T-helper 17 cell (primary cell): ENCODE measurements at places on chromosomes 1 and 21. TPM values are rescaled to one million over a fixed set of nuclear protein-coding genes. Genes with fewer than 3 reads are reported as not detected.

DNA sequence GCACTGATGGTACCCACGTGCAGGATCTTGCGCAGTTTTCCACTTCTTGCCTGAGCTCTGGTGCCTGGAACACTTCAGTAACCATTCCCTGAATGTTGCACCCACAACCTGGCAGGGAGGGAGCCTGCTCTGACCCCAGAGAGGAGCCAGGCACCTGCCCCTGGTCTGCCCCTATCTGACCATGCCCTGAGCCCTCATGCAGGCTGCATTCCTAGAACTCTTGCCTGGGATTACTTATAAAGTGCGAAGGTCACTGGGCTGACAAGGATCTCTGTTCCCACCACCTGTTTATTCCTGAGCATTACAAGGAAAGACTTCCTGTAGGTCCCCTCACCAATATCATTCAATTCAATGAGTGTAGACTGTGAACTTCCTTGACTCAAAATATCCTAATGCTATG is 191.9 kb upstream of the FMN2 start:
- DNase-seq = no peak

GRCh38 chr21:14833666-14834351 is 231.0 kb downstream of the NRIP1 start:
- DNase-seq = no peak

Gene OLIG2
- not detected for total RNA-seq

DNA sequence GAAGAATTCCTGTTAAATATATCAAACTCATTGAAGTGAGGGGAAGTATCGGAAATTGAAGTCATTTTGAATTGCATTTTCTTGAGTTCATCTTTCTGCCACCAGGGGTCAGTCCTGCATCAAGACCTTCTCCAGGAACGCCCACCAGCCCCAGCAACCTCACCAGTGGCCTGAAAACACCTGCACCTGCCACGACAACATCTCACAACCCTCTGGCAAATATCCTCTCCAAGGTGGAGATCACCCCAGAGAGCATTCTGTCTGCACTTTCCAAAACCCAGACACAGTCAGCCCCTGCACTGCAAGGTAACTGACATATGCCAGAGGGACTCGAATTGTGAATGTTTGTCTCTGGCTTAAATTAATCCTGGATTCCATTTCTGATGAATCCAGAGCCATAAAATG is 22.8 kb upstream of the TARS2 start:
- DNase-seq = peak; percentile 59

- no peak for DNase-seq
Observed at GRCh38 chr1:222370913-222371675, 176.8 kb downstream of the HHIPL2 start.

- no peak for DNase-seq
Observed at GRCh38 chr1:239826736-239827135, 264.9 kb upstream of the FMN2 start.

GRCh38 chr1:46613661-46614603 is 2.7 kb downstream of the MOB3C start:
- no peak for DNase-seq

DNA sequence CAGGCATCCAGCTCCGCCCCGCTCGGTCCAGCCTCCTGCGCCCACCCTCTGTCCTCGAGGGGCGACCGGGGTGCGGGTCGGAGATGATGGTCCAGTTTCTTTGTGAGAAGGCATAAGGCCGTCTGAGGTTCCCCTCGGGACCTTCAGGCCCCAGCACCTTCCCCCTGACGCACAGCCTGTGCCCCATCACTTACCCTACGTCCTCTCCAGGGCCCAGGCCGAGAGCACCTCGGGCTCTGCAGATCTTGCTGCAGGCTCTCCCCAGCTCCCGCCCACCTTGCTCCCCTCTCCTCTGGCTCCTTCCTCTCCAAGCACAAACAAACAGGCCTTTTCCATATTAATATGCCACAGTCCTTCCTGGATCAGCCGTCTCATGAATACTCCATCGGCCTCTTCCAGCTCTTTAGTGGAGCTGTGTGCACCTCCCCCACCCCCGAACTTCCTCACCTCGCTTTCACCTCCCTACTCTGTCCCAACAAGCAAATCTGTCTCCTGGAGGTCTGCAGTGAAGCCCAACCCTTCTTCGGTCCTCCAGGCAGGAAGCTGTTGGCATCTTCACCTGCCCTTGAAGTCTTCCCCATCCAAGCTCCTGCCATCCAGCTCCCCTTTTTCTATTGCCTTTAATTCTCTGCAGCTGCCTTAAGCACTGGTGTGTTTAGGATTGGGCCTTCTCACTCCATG is 448 bp upstream of the COL9A2 start:
- no peak for DNase-seq

GRCh38 chr1:88474555-88475304 is 209.3 kb upstream of the PKN2 start:
- DNase-seq = no peak

Gene FAM167B
- 0.60 TPM for total RNA-seq

- no peak for DNase-seq
Observed at GRCh38 chr1:115640384-115640783, 1.4 kb upstream of the VANGL1 start.

GRCh38 chr1:6243053-6243834 is 735 bp upstream of the HES3 start:
- DNase-seq = no peak

DNA sequence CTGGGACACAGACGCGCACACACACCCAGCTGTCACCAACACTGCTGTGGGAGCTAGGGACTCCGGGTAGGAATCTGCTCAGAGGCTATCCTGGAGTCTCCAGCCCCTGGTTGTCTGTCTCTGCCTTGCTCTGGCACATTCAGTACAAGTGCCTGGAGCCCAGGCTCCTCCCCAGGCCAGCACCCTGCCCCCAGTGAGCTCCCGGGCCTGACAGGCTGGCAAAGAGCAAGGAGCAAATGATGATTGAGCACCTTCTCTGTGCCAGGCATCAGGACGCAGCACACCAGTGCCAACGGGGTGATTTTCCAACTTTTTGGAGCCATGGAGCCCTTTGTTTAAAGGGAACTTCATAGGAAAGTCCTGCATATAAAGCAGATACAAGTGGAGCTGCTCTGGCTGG is 6.5 kb downstream of the CNTN2 start:
- DNase-seq = no peak

Gene OR2T5
- total RNA-seq = not detected

Gene TLR5
- total RNA-seq = 2.6 TPM

GRCh38 chr1:74674278-74675048 is 871 bp upstream of the ERICH3 start:
- DNase-seq = no peak

DNA sequence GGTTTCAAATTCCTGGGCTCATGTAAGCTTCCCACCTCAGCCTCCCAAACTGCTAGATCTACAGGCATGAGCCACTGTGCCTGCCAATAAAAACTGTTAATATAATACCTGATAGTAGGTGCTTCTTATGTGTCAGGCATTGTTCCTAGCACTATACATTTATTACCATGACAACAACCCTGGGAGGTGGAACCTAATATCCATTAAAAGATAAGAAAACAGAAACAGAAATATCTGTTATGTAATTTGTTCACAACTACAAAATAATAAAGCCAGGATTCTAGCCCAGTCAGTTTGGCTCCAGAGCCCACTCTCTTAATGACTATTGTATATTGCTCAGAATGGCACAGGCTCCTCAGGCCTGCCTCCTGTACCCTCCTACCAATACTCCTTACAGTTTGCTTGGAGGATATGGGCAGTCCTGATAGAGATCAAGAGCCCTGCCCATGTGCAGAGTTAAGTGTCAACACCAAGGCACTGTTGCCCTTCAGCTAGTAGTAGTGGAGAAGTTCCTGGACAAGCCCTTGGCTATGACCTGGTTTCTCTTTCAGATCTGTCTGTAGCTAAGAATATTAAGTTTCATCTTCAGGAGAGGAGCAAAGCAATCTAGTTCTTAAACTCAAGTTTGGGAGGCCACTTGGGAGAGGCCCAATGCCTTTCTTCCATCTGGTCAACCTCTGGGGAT is 22.4 kb downstream of the RPL5 start:
- no peak for DNase-seq

GRCh38 chr1:239858057-239858456 is 233.6 kb upstream of the FMN2 start:
- DNase-seq = no peak

Gene MOV10
- 72.7 TPM for total RNA-seq

Gene CELA3B
- not detected for total RNA-seq

Gene AK5
- 2.7 TPM for total RNA-seq

- no peak for DNase-seq
Observed at GRCh38 chr21:20515446-20515845, 482.8 kb upstream of the NCAM2 start.

Gene SELP
- 35.4 TPM for total RNA-seq

Gene PHLDA3
- 2.7 TPM for total RNA-seq

- no peak for DNase-seq
Observed at GRCh38 chr1:94773931-94774422, 46.2 kb upstream of the SLC44A3 start.

DNA sequence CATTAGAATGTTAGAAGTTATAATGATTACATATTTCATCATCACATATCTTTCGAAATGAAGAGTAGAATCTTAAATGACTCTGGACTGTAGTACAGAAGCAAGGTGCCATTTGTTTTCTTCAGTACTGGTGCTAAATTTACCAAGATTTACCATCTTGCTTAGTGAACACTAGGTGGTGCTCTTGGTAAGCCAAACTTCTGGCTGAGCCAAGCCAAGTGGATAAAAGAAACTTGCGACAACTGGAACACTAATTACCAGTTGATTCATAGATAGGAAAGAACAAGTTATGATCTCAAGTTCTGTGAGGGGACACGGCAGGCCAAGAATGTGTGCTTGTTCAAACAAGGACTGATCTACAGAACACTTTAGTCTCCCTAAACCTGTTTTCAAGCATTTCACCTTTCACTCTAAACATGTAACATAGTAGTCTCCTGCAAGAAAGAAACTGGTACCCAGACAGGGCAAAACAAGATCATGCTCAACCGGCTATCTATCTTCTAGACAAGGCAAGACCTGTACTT is 19.8 kb downstream of the SPRTN start:
- DNase-seq = no peak

Gene NEXN
- total RNA-seq = 0.90 TPM
